ENCODE measurements at places on chromosomes 2 and 18. TPM values are rescaled to one million over a fixed set of nuclear protein-coding genes. Genes with fewer than 3 reads are reported as not detected.
A peak's percentile ranks its signal among the peaks of the same experiment; 100 is the strongest.

- DNase-seq, result no peak
These were observed 395.4 kb upstream of the ATP5MC3 start for GRCh38 chr2:175576875-175577274.

ACTG2 gene
- total RNA-seq, result not detected

GRCh38 chr2:145815933-145816332 is 1296.0 kb upstream of the ZEB2 start:
- no peak for DNase-seq

CDH20 gene
- total RNA-seq, result not detected

ITGB6 gene
- 17.4 TPM for total RNA-seq

CETN1 gene
- not detected for total RNA-seq

TGFA gene
- 116 TPM for total RNA-seq

- no peak for DNase-seq
These were observed 13.5 kb downstream of the AGFG1 start for GRCh38 chr2:227485429-227485828.

GRCh38 chr2:23658466-23658942 is 268.4 kb downstream of the ATAD2B start:
- DNase-seq, result no peak

DNA sequence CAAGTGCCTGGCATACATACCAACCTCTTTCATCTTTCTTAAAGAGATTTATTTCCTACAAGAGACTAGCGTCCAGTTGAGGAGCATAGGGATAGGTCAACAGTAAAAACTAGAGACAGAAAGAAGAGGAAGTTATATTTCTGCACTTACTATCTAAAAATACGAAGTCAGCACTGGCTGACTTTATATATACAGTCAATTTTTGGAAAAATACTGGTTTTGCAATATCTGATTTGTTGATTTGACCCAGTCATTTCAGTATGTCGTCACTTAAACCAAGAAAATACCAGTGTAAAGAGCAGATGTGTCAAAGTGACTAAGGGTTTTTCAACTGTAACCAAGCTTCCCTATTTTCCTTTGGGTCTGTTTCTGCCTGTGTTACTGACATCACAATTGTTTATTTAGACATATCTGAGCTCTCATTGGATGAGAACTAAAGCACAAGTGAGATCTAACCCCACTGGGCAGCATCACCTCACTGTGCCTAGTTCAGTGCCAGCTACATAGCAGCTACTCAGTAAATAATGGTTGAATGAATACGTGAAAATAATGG is 23.0 kb downstream of the CYTIP start:
- DNase-seq, result peak; percentile 51

DNA sequence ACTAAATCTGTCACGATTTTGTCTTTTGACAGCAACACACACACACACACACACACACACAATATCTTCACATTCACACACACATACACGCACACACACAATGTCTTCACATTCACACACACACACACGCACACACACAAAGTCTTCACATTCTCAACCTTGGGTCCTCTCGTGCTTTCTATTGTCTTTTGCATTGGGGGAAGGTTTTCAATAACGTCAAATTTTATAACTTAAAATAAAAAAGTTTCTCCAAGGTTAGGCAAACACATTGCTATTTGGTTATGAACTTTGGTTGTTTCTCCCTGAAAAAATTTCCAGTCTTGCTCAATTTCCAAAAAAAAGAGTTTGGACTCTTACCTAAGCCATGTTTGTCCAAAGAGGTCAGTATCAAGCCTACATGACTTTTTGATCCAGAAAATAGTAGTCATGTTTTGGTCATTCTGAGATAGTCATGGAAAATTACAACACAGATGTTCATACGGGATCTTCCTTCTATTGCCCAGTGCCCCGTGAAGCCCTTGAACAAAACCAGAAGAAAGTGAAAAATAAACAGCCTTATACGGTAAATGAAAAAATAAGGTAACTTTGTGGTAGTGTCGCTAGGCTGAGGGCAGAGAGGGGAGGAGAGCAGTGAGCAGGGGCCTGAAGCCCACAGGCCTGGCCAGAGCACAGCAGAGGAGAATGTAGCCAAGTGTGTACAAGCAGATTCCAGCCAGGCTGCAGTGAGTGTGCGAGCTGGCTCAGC is 542.8 kb upstream of the ID2 start:
- DNase-seq, result no peak

ANKRD29 gene
- 0.17 TPM for total RNA-seq

DNA sequence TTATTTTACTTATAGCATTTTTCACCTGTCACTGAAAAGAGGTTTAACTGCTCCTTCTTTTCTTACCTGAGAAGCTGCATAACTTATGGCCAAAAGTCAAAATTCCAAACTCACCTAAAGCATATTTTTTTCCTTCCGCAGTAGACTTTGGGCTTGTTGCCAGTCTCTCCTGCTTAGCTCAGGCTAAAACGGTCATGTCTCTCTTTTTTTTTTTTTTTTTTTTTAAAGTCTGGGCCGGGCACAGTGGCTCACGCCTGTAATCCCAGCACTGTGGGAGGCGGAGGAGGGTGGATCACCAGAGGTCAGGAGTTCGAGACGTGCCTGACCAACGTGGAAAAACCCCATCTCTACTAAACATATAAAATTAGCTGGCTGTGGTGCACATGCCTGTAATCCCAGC is 113.5 kb downstream of the RTN4 start:
- DNase-seq, result no peak

CPLX4 gene
- not detected for total RNA-seq

Data from Caki2 (cell line).